CD8-positive, alpha-beta T cell (primary cell): ENCODE measurements at places on chromosomes 16 and 17. TPM values are rescaled to one million over a fixed set of nuclear protein-coding genes. Genes with fewer than 3 reads are reported as not detected.

DNA sequence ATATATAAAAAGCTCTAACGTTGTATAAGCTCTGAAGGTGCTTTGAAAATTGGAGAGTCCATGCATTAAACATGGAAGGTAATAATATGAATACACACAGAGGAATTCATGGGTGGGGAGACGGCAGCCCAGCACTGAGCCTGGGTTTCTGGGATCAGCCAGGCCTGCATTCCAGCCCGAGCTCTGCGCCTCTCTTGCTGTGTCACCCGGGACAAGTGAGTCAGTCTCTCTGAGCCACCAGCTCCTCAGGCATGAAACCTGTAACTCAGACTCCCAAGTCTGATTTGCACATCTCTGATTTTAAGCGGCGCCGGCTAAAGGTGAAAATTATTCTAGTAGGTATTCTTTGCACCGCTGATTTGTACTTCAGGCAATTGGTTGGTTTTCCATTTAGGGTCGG, 238.8 kb downstream of the MRTFB start:
- no peak for DNase-seq

DNA sequence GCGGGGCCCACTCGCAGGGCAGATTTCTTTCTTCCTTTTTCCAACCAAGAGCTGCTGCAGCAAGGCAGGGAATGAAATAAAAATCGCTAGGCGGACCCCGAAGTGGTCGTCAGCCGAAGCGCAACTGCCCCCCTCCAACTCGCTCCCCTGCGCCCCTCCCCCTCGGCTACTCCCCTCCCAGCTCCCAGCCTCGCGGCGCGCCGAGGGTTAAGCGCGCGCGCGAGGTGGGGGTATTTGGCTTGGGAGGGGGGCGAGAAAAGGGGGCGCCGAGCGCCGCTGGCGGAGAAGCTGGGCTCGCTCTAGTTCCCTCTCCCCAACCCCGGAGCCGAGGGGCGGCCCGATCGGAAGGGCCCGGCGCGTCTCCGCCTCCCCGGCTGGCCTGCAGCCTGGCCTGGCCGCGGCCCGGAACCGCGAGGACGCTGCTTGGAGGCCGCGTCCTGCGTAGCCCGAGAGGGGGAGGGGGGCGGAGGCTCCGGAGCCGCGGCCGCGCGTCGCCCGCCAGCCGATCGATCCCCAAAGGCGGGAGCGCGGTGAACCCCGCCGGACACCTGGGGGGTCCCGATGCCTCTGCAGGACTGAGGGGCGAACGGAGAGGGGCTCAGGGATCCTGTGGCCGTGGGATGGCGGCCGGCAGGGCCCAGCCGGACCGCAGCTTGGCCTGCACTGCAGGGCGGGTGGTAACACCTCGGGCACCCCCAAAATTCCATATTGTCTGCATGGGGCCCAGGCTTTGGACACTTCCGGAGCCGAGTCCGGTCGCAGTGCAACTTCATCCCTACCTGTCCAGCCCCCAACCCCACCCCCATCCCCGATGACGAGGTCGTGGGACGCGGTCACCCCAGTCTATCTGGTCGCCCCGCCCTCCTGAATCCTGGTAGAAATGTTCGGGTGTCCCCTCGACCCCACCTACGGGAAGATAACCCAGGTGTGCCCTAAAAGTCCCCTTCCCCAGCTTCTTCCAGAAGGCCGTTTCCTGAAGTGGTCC, 4.9 kb upstream of the CBX4 start:
- DNase-seq, result peak; percentile 16

DNA sequence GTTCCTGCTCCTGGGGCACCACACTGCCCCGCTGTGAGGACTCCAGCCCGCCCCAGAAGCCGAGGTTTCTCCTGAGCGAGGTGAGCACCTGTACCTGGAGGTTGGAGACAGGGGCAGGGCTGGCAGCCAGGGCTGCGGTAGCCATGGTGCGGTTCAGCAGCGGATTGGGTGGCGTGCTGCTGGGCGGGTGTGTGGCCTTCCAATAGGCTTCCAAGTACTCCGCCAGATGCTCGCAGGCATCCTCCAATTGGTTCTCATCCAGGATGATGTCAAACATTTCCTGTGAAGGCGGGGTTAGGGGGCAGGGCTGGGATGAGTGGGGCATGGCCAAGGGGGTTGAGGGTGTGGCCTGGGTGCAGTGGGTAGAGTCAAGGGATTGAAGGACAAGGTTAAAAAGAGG, 11.3 kb upstream of the ARL5C start:
- DNase-seq, result no peak

GRCh38 chr17:218432-219110, 37.1 kb upstream of the DOC2B start:
- no peak for DNase-seq

DNA sequence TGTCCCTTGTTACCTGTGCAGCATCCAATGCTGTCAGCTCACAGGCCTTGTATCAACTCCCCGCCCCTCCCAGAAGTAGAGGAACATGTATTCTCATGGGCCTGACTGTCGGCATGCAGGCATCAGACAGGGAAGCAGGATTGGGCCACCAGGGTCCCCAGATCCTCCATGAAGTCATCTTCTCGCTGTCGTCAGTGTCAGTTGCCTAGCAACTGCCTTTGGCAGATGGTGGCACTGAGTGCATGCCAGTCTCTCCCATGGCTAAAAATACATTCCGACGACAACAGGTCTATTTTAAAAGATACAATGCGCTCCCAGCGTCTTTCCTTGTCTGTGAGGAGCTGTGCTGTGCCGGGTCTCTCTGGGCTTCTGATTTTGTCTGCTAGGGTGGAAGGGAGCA, 36.8 kb upstream of the CES5A start:
- no peak for DNase-seq

DNA sequence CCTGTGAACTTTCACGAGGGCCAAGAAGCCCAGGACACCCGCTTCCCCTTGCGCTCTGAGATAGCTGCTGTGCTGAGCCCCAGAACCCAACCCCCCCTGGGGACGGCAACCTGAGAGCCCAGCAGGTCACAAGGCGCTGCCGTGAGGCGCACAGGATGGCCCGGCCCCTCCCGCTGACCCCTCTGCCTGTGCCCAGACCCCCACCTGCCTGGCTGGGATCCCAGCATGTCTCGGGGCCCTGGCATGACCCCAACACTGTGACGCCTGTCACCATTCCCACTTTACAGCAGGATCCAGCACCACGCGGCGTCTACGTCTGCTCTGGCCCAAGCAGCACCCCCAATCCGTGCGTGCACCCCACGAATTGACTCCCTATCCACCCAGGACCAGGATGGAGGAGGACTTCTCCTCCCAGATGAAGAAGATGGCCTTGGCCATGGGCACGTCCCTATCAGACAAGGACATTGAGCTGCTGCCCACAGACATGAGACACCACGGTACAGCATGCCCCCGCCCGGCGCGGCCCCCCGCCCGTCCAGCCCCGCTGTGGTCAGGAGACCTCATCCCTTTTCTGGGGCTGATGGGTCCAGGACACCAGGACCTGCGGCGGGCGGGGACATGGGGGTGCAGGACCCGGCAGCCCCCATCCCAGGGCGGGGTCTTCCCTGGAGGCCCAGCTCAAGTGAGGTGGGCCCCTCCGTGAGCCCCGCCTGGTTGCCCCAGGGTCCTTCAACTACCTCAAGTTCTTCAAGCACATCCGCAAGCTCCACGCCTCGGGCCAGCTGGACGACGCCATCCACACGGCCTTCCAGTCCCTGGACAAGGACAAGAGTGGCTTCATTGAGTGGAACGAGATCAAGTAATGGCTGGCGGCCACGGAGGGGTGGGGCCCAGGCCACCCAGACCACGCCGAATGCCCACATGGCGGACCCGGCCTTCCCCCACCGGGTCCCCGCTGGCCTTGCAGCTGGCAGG, 15.1 kb upstream of the AATK start:
- DNase-seq, result no peak

DNA sequence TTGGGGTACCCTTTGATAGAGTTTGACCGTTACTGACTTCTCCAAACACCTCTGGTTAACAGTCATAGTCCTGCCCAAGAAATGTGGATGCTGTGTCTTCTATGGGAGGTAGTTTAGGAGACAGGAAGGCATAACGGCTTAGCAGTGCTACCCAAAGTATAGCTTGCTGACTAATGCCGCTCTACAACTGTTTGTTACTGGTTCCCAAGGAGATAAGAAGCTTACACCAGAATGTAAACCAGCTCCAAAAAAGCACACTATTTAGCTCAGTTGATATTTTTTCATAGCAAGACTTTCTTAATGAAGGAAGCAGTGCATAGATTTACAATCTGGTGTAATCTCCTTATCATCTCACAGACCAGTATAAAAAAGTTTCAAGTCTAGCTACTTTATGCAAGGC, 95.7 kb downstream of the HS3ST3B1 start:
- DNase-seq, result no peak

- no peak for DNase-seq
These were observed 13.0 kb downstream of the CARD14 start for GRCh38 chr17:80182845-80183223.

- no peak for DNase-seq
These were observed 68.8 kb downstream of the ITFG1 start for GRCh38 chr16:47392081-47392480.

- no peak for DNase-seq
These were observed 11.7 kb downstream of the PECAM1 start for GRCh38 chr17:64378890-64379354.

GRCh38 chr17:79825580-79825921, 13.7 kb downstream of the CBX4 start:
- no peak for DNase-seq

- DNase-seq, result no peak
These were observed 33.9 kb downstream of the SPECC1 start for GRCh38 chr17:20043021-20043420.

DNA sequence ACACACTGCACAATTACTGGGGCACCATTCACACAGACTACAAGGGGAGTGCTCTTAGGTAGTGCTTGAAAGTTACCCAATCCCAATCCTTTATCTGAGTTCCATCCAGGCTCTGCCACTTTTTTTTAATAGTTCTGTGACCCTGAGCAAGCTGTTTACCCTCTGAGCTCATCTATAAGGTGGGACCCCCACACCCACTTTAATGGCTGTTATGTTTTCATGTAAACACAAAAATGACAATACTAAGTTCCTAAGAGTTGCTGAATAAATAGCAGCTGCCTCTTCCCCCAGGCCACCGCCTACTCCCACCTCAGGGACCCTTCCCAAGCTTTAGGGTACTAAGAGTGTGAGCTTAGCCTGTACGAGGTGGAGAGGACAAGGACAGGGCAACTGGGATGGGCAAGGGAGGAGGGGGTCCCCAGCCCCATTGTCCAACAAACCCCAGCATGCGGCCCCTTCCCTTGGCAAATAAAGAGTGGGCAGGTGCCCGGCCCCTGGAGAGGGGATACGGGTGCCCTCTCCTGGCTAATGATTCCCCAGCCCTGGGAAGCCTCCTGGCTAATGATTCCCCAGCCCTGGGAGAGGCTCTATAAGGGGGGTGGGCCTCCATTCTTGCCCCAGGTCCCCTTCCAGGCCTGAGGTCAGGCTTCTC, 14.6 kb downstream of the SLC13A2 start:
- DNase-seq, result no peak

DNA sequence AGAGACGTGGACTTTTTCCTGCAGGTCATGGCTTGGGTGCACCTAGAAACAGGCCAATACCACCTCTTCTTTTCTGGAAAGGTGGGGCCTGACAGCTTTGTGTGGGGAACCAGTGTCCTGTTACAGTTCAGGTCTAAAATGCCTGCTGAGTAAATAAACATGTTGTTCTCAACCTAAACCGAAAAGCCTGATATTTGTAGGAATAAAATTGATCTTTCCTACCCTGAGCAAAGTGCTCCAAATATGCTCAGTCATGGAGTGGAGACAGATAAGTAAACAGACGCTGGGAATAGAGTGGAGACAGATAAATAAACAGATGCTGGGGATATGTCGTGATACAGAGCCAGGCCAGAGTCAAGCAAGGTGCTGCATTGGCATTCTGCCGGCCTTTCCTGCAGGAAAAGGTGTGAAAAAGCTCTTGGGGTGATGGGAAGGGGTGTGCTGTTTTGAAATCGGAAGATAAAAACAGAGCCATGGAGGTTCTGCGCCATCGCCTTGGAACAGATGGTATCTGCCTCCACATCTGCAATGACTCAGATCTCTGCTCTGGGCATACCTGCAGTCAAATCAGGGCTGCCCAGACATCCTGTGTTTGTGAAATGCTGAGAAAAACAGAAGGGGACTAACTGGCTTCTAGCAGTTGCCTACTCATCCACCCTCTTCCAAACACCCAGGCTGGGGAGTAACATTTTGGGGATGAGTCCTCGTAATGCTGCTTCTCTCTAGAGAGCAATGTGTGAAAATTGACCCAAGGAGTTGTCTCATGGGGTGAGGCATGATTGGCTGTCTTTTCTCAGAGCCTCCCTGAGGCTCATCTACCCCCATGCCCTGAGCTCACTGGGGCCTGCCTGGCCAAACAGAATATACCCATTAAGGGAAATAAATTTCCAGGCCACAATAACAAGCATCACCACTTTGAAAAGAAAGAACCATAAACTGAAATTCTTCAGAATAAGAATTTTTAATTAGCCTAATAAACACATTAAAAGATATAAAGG, 16.8 kb upstream of the TRPV2 start:
- no peak for DNase-seq

- peak; percentile 15 for DNase-seq
These were observed 534 bp downstream of the ARL2BP start for GRCh38 chr16:57245472-57246113.

RAB11FIP4 gene
- 86.4 TPM for total RNA-seq

CHD9NB gene
- total RNA-seq, result not detected

MT4 gene
- total RNA-seq, result not detected

TSEN54 gene
- total RNA-seq, result 116 TPM

SMARCE1 gene
- 64.8 TPM for total RNA-seq

ABCA8 gene
- not detected for total RNA-seq

SULT1A2 gene
- total RNA-seq, result 0.43 TPM

C16orf96 gene
- 0.42 TPM for total RNA-seq

ST6GALNAC1 gene
- total RNA-seq, result not detected

MAF gene
- 24.8 TPM for total RNA-seq
